Transverse colon (tissue), 4 donors: ENCODE measurements at places on chromosomes 4 and X. TPM values are rescaled to one million over a fixed set of nuclear protein-coding genes. Genes with fewer than 3 reads are reported as not detected.
A peak's percentile ranks its signal among the peaks of the same experiment; 100 is the strongest.

BEND2 gene
- not detected for total RNA-seq

GRCh38 chr4:139530833-139531427 is 25.1 kb downstream of the SETD7 start:
- H3K4me1 ChIP-seq = peaks cover 3% of the 10 kb centered on the region
- H3K27ac ChIP-seq = no peak overlapping the region

GRCh38 chrX:46704767-46705386 is 54.0 kb downstream of the SLC9A7 start:
- H3K36me3 ChIP-seq = no peaks in the 10 kb centered on the region
- H3K27me3 ChIP-seq = no peaks in the 10 kb centered on the region
- H3K4me3 ChIP-seq = no peak overlapping the region
- no peak for DNase-seq
- H3K27ac ChIP-seq = no peak overlapping the region

DNA sequence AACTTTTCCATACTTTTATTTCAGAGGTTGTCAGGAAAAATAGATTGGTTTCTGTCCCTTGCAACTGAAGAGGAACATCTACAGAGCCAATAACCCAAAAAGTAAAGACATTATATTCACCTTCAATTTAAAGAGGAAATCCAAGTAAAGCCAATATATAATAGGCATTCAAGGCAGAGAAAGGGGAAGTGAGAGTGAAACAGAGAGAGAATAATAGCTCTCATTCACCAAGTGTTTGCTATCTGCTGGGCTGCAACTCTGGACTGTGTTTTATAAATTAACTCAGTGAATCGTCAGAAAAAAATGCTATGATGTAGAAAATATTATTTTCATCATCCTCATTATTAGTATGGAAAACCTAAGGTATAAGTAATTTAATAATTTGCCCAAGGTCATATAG is 448.5 kb downstream of the TRAM1L1 start:
- no peak overlapping the region for H3K4me3 ChIP-seq
- no peak overlapping the region for H3K27ac ChIP-seq
- no peaks in the 10 kb centered on the region for H3K36me3 ChIP-seq
- no peaks in the 10 kb centered on the region for H3K4me1 ChIP-seq

RNF150 gene
- 15.3 TPM for total RNA-seq

GRCh38 chr4:137685357-137685756 is 153.1 kb upstream of the PCDH18 start:
- H3K36me3 ChIP-seq = no peaks in the 10 kb centered on the region
- DNase-seq = no peak
- H3K27me3 ChIP-seq = no peaks in the 10 kb centered on the region

FGFR3 gene
- 141 TPM for total RNA-seq

DNA sequence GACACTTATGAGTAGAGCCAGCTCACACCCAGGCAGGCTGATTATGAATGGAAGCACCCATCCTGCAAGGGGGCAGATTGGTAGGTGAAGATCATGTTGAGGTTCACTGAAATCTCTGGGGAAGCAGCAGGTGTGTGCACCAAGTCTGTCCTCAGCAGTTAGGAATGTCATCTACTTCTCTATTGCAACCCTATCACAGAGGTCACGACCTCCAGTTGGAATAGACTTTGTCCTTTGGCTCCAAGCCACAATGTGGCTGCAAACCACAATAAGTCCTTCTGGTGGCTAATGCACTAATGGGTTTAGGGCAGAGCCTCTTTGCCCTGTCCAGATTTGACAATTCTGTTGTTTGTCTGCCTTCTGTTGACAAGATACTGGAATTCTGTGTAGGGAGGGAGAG is 1056.7 kb downstream of the PCDH19 start:
- no peaks in the 10 kb centered on the region for H3K27me3 ChIP-seq
- H3K4me3 ChIP-seq = no peak overlapping the region
- H3K36me3 ChIP-seq = no peaks in the 10 kb centered on the region
- no peaks in the 10 kb centered on the region for H3K4me1 ChIP-seq
- H3K27ac ChIP-seq = no peak overlapping the region
- DNase-seq = no peak

- H3K27ac ChIP-seq = no peak overlapping the region
- no peaks in the 10 kb centered on the region for H3K4me1 ChIP-seq
- no peak for DNase-seq
- H3K4me3 ChIP-seq = no peak overlapping the region
Observed at GRCh38 chrX:17432158-17432557, 57.2 kb downstream of the NHS start.

- no peaks in the 10 kb centered on the region for H3K36me3 ChIP-seq
- H3K4me1 ChIP-seq = peaks cover 8% of the 10 kb centered on the region
- no peaks in the 10 kb centered on the region for H3K27me3 ChIP-seq
- peak overlapping the region; percentile 95 for H3K27ac ChIP-seq
Observed at GRCh38 chrX:49166914-49167739, 4.6 kb downstream of the MAGIX start.

- no peak overlapping the region for H3K27ac ChIP-seq
- H3K4me1 ChIP-seq = no peaks in the 10 kb centered on the region
- H3K36me3 ChIP-seq = no peaks in the 10 kb centered on the region
- no peak for DNase-seq
Observed at GRCh38 chrX:134715930-134716619, 57.8 kb upstream of the PLAC1 start.

REELD1 gene
- 1.4 TPM for total RNA-seq

DNA sequence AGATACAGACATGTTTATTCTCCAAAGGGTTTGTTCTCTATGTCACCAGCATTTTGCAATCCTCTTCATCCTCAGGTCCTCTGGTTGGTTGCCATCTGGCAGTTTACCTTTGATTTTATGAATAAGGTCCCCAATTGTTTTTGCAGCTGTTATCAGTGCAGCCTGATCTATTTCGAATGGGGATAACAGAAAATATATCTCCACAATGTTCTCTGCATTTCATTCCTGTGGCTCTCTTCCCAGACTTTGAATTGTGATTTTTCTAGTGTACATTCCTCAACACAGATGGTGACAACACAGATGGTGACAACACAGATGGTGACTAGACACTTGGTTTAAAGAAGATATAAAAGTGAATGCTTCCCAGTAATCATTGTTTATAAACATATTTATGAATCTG is 74.1 kb downstream of the FBXO8 start:
- H3K4me3 ChIP-seq = no peak overlapping the region
- H3K36me3 ChIP-seq = no peaks in the 10 kb centered on the region
- no peak overlapping the region for H3K27ac ChIP-seq
- no peak for DNase-seq
- no peaks in the 10 kb centered on the region for H3K4me1 ChIP-seq
- peaks cover 78% of the 10 kb centered on the region for H3K27me3 ChIP-seq

DNA sequence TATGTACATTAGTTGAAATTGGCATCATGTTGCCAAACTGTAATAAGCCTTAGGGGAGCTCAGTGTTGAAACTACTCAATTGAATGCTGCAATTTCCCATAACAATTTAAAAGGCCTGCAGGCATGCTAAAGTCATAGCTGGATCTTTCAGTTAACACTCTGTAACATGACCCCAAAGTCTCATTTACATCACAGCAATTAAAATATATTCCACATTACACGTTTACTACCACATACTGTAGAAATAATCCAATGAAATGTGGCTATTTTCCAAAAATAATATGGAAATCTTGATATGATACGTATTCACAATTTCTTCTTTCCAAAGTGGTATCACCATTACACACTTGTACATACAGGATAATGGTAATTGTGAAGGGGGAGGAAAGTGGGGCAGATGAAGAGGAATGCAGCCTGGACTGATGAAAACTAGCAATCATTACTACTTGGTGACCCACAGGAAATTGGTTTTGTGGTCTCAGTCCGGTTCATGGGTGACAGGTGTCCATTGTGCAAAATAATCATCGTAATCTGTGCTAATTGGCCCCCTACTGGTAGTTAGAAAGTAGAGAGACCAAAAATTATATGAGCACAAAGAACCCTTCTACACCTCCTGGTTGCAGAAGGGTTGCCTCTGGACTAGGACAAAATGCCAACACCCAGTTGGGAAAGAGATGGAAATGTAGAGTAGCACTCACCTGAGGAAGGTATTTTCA is 63.7 kb downstream of the TENM3 start:
- H3K27ac ChIP-seq = no peak overlapping the region
- H3K4me3 ChIP-seq = no peak overlapping the region
- no peaks in the 10 kb centered on the region for H3K27me3 ChIP-seq
- no peaks in the 10 kb centered on the region for H3K36me3 ChIP-seq
- no peak for DNase-seq

DNA sequence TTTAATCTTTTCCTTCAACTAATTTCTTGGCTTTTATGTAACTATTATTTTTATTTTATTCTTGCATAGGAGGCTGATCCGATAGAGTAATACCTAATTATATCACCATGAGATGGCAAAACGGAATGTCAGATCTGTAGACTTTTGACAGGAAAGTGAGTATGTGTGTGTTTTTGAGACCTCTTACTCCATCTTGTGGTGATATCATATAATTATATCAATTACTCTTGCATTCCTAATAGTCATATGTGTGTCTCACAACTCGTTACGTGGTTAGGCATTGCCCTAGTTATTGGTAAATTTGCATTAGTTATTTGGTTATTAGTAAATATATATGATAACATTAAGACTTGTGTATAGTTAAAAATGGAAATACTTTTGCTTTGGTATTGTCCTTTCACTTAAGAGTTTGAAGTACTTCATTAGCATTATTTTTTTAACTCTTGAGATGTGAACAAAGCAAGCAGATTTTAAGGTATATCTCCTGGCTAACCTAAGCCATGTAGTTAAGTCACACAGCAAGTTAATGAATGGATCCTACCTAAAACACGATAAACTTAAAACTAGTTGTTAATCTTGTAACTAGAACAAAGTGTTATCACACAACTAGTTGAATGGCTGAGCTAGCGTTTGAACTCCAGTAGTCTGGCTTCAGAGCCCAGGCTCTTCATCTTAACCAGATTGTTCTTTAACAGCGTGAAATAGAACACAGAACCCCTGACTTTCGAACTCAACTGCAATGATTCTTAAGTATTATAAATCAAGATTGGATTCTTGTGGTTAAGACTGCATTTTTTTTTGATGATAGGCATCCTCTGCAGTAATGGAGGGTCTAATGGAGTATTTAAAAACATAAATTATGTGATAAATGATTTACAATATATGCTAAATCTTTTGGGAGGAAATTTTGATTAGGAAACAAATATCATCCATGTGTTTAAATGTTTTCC is 67.1 kb downstream of the PGRMC2 start:
- H3K27me3 ChIP-seq = no peaks in the 10 kb centered on the region
- no peaks in the 10 kb centered on the region for H3K4me1 ChIP-seq
- H3K36me3 ChIP-seq = no peaks in the 10 kb centered on the region
- no peak overlapping the region for H3K4me3 ChIP-seq

DNA sequence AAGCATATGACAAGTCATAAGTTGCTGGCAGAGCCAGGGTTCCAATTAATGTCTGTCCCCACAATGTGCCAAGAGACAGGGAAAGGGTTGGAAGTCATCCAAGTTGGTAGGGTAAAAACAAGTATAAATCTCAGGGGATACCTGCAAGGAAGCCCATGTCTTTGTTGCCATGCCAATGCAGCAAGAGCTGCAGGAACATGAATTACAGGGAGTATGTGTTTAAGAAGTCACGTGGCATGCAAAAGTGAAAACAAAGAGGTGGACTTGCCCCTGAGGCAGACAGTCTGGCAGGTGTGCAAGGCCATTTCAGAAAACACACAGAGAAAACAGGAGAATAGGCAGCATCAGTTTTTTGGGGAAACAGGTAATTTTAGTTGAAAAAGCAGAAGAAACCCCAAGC is 29.4 kb downstream of the C4orf51 start:
- H3K4me1 ChIP-seq = no peaks in the 10 kb centered on the region
- no peak overlapping the region for H3K27ac ChIP-seq
- H3K36me3 ChIP-seq = no peaks in the 10 kb centered on the region
- no peak overlapping the region for H3K4me3 ChIP-seq
- H3K27me3 ChIP-seq = no peaks in the 10 kb centered on the region

FOXR2 gene
- total RNA-seq = not detected

- H3K4me1 ChIP-seq = no peaks in the 10 kb centered on the region
- no peak overlapping the region for H3K27ac ChIP-seq
- H3K4me3 ChIP-seq = no peak overlapping the region
- H3K27me3 ChIP-seq = no peaks in the 10 kb centered on the region
- DNase-seq = no peak
- no peaks in the 10 kb centered on the region for H3K36me3 ChIP-seq
Observed at GRCh38 chrX:2682565-2683177, 8.4 kb upstream of the CD99 start.

PPARGC1A gene
- 89.7 TPM for total RNA-seq

RHOH gene
- 4.1 TPM for total RNA-seq

DNA sequence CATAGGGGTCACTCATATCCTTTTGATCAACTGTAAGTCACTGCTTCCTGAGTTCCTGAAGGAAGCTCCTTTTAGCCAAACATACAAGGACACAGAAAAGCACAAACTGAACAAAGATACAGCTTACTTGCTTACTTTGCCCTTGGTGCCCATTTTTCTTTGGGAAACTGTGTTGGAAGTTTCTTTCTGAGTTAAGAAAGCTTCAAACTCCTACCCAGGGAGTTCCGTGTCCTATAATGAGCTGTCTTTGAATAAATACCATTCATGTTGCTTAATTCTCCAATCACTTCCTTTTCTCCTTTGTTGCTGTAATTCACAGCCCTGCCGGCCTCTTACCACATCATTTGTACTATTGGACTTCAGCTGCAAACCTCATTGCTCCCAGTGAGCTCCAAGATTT is at the start of gene ADH4:
Gene ADH4 (minus strand): TSS at position 228 of the 400 bp plus-strand sequence. CDS start 75 bp downstream, at position 153.
- H3K27ac ChIP-seq = peak within 1 kb of the TSS; percentile 2
- H3K27me3 ChIP-seq = no peaks in the 10 kb centered on the region
- H3K4me1 ChIP-seq = peaks cover 6% of the 10 kb centered on the region
- H3K36me3 ChIP-seq = no peaks in the 10 kb centered on the region
- peak; percentile 19 for DNase-seq

CDKL2 gene
- total RNA-seq = 1.2 TPM

GRCh38 chrX:23387550-23388184 is 53.0 kb downstream of the PTCHD1 start:
- H3K27me3 ChIP-seq = no peaks in the 10 kb centered on the region
- H3K27ac ChIP-seq = no peak overlapping the region
- no peaks in the 10 kb centered on the region for H3K4me1 ChIP-seq
- no peak overlapping the region for H3K4me3 ChIP-seq
- DNase-seq = no peak
- H3K36me3 ChIP-seq = no peaks in the 10 kb centered on the region

HTN3 gene
- not detected for total RNA-seq

EGFL6 gene
- not detected for total RNA-seq

DNA sequence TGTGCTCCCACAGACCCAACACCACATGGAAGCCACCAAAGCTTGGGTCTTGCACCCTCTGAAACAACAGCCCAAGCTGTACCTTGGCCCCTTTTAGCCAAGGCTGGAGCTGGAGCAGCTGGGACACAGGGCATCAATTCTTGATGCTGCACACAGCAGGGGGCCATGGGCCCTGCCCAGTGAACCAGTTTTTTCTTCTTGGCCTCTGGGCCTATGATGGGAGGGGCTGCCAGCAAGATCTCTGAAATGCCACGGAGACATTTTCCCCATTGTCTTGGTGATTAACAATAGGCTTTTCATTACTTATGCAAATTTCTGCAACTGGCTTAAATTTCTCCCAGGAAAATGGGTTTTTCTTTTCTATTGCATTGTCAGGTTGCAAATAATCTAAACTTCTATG is 49.0 kb downstream of the SPANXA2 start:
- DNase-seq = no peak
- no peak overlapping the region for H3K27ac ChIP-seq
- no peaks in the 10 kb centered on the region for H3K4me1 ChIP-seq
